ENCODE measurements at places on chromosomes 3 and 15. TPM values are rescaled to one million over a fixed set of nuclear protein-coding genes. Genes with fewer than 3 reads are reported as not detected.

GCSAM gene
- not detected for total RNA-seq

CCDC191 gene
- total RNA-seq: 2.6 TPM

MESP2 gene
- not detected for total RNA-seq

KNG1 gene
- not detected for total RNA-seq

BSN gene
- not detected for total RNA-seq

PCSK6 gene
- 21.2 TPM for total RNA-seq

DOCK3 gene
- total RNA-seq: 2.2 TPM

ACTRT3 gene
- total RNA-seq: not detected

TMEM158 gene
- total RNA-seq: 1.1 TPM

P3H2 gene
- 26.1 TPM for total RNA-seq

SSUH2 gene
- total RNA-seq: 0.43 TPM

HTR3C gene
- total RNA-seq: not detected

MIX23 gene
- 44.3 TPM for total RNA-seq

RAD51 gene
- 0.58 TPM for total RNA-seq

HCN4 gene
- total RNA-seq: 0.45 TPM

DZIP1L gene
- total RNA-seq: 8.8 TPM

CCDC9B gene
- 21.1 TPM for total RNA-seq

SEMA5B gene
- 1.9 TPM for total RNA-seq

ACTC1 gene
- 9.5 TPM for total RNA-seq

XCR1 gene
- not detected for total RNA-seq

MTHFS gene
- not detected for total RNA-seq

USP8 gene
- total RNA-seq: 59.1 TPM

GASK1A gene
- 7.0 TPM for total RNA-seq

MAN2C1 gene
- total RNA-seq: 256 TPM

IL17RD gene
- 5.3 TPM for total RNA-seq
